ENCODE measurements at places on chromosomes 12 and 14. TPM values are rescaled to one million over a fixed set of nuclear protein-coding genes. Genes with fewer than 3 reads are reported as not detected.

CPNE6 gene
- polyA plus RNA-seq, result not detected

DNA sequence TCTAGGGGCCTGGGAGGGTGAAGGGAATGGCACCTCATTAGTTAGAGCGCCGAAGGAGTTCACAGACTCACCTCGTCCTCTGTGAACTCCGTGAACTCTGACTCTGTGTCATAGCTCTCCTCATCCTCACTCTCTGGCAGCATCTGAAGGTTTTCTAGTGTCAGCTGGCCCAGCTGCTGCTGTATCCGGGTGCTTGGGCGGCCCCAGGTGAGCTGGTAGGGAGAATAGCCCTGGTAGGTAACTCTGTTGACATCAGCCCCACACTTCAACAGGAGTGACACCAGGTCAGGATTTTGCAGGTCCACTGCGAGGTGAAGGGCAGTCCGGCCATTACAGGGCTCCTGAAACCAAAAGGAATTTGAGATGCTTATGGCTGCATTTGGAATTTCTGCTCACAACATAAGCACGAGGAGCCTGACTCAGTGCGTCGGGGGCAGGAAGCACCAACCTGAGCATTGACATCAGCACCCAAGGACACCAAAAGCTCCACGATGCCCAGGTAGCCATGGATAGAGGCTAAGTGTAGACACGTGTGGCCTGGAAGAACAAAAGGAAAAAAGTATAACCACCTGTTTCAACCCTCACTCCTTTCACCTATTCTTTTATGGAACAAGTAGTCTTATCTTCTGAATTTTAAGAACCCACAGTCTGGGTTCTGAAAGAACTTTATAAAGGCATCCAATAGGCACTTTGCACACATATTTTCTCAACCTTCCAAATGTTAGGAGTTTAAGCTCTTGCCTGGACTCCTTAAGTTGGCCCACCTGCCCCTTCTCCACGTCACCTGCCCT, 2.0 kb downstream of the NFKBIA start:
- DNase-seq, result no peak

GRCh38 chr12:130603396-130603965, 112.6 kb downstream of the RIMBP2 start:
- no peak for DNase-seq

THAP2 gene
- 16.6 TPM for polyA plus RNA-seq

GRCh38 chr12:11834104-11834812, 184.8 kb downstream of the ETV6 start:
- DNase-seq, result no peak

- DNase-seq, result no peak
Measured at GRCh38 chr14:98692832-98693231, 579.2 kb downstream of the BCL11B start.

TNFRSF1A gene
- polyA plus RNA-seq, result 103 TPM

GRCh38 chr12:99439399-99439798, 208.2 kb upstream of the GARIN6 start:
- DNase-seq, result no peak

GRCh38 chr12:5407034-5407856, 24.7 kb upstream of the NTF3 start:
- no peak for DNase-seq

DNA sequence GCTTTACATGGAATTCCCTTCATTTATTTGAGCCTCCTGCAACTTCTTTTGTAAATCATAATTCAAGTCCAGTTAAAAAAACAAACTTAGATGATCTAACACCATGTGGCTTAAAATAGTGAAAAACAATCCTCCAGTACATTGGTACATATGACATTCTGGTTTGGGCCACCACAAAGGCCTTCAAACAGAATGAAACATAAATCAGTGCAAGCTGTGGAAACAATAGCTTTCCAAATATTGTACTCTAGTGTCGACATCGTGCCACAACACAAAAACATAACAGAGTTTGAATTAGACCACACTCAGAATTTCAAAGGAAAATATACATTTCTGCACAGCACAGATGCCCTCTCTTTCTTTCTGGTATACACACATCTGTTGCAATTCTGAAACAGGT, 751.3 kb downstream of the SLC6A15 start:
- no peak for DNase-seq

DNA sequence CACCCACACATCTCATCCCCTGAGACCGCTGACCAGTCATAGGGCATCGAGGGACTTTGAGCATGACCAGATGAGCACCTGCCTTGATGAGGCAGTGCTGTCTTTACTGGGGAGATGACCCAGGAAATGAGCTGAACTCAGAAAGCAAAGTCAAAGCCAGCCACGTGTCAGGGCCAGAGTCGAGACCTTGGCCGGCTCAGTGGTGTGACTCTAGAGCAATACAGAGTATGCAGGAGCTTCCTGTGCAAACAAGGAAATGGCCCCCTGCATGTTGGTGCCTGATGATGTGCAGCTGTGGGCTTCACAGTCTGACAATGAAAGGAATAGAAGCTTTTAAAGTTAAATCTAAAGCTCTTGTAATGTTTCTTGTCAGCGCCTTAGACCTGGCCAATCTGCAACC, 332.9 kb downstream of the PCNX1 start:
- DNase-seq, result no peak

GRCh38 chr12:127191129-127191528, 1075.8 kb upstream of the TMEM132C start:
- DNase-seq, result no peak
